Mesendoderm (in vitro differentiated cells): ENCODE measurements at places on chromosomes 16 and 17.

- H3K4me1 ChIP-seq, result peaks cover 9% of the 10 kb centered on the region
- H3K27ac ChIP-seq, result peak overlapping the region; percentile 28
- no peaks in the 10 kb centered on the region for H3K36me3 ChIP-seq
- H3K4me3 ChIP-seq, result peak overlapping the region; percentile 39
These were observed 661 bp downstream of the LRRC3C start for GRCh38 chr17:39927929-39928857.

GRCh38 chr16:48231727-48232492 is 12.2 kb upstream of the LONP2 start:
- H3K4me1 ChIP-seq, result no peaks in the 10 kb centered on the region
- H3K27me3 ChIP-seq, result no peaks in the 10 kb centered on the region
- no peak overlapping the region for H3K4me3 ChIP-seq
- DNase-seq, result peak; percentile 55

DNA sequence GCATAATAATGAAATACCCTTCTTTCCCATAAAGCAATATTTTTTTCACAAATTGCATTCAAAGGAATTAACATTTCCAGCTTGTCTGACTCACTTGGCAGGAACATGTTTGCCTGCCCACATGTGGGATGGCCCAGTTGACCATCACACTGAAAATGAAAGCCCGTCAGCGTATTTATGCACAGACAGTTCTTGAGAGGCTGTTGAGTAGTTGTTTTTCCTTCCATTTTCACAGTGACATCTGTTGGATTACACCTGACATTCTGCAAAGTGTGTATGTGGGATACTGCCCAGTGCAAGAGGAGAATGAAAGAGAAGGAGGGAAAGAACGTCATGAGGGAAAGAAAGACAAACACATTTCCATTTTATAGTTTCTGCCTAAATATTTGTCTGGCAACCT is 29.7 kb downstream of the HS3ST4 start:
- H3K36me3 ChIP-seq, result no peaks in the 10 kb centered on the region
- H3K27ac ChIP-seq, result no peak overlapping the region
- DNase-seq, result no peak
- no peaks in the 10 kb centered on the region for H3K27me3 ChIP-seq

- no peak within 1 kb of the TSS for H3K27ac ChIP-seq
- H3K36me3 ChIP-seq, result no peaks in the 10 kb centered on the region
- H3K4me3 ChIP-seq, result peak within 1 kb of the TSS; percentile 87
- H3K4me1 ChIP-seq, result no peaks in the 10 kb centered on the region
- H3K27me3 ChIP-seq, result no peaks in the 10 kb centered on the region
These were observed at the start of gene CCDC43 for GRCh38 chr17:44689477-44690217. CCDC43 (minus strand) TSS chr17:44689776; CDS start chr17:44689753, 23 bp downstream.
